AG20443 (cell line): ENCODE measurements at places on chromosomes 16 and 17.

GRCh38 chr16:28108590-28109247 is 45.2 kb upstream of the GSG1L start:
- no peak for DNase-seq

DNA sequence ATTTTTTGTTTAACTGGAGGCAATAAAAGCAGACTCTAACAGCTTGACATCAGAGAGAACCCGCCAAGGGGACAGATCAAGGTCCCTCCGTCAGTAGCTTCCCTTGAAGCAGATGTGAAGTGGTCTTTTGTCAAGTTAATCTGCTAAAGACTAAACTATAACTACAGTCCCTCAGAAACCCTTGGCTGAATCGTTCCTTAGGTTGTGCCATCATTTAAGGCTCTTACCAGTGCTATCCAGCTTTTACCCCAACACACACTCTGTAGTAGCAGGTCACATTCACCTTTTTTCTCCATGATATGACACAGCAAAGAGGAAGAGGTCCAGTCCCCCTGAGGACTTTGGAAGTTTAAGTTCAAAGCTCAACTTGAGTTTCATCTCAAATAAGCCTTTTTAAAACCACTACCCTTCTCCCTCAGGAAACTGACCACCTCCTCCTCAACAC is 49.7 kb downstream of the ERN1 start:
- no peak for DNase-seq

DNA sequence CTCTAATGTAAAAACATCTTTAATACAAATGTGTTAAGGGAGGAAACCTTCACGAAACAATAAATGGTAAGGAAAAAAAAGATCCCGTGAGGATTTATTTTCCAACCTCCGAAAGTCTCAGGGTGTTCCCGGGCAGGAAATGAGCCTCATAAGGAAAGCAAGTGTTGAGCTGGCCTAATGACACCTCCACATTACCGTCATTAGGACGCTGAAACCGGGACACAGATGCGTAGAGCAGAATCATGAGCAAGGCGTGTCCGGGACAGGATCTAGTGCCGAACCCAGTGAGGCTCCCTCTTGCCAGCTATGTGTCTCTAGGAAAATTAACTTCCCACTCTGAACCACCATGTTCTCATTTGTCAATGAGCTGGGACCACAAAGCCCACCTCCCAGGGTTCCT is 22.7 kb upstream of the CYTH1 start:
- DNase-seq: no peak

DNA sequence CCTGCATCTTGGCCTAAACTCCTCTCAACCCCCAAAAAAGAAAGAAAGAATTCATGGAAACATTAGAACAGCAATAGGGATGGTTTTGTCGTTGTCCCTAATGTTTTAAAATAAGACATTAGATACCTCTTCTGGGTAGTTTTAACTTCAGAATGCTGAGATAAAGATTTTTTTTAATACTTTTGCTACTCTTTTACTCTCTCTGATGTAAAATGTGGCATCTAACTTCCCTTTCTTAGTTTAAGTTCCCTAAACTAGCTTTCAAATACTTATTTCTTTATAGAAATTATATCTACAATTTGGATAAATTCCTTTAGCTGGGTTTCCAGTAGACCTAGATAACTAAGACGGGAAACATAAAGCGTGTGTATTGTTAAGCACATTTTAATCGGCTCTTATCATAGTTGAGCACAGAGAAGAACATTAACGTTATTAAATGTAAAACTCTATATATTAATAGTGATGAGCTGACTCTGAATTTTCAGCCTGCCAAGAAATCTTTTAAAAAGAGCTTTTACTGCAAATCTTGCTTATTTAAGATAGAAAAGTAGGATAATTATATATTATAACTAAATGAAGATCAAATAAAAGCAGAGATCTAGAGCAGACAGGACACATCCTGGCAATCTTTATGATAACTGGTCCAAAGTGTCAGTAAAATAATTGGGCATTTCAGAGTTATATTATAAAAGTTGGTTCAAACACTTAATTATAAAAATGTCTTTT is 183.2 kb downstream of the CYB561 start:
- DNase-seq: no peak

GRCh38 chr17:43171586-43172487 is 823 bp downstream of the NBR1 start:
- peak; percentile 48 for DNase-seq
